EH (cell line): ENCODE measurements at places on chromosomes 11 and 22.

GRCh38 chr11:33689085-33689484 lies 11.5 kb downstream of the C11orf91 start:
- DNase-seq = peak; percentile 44

DNA sequence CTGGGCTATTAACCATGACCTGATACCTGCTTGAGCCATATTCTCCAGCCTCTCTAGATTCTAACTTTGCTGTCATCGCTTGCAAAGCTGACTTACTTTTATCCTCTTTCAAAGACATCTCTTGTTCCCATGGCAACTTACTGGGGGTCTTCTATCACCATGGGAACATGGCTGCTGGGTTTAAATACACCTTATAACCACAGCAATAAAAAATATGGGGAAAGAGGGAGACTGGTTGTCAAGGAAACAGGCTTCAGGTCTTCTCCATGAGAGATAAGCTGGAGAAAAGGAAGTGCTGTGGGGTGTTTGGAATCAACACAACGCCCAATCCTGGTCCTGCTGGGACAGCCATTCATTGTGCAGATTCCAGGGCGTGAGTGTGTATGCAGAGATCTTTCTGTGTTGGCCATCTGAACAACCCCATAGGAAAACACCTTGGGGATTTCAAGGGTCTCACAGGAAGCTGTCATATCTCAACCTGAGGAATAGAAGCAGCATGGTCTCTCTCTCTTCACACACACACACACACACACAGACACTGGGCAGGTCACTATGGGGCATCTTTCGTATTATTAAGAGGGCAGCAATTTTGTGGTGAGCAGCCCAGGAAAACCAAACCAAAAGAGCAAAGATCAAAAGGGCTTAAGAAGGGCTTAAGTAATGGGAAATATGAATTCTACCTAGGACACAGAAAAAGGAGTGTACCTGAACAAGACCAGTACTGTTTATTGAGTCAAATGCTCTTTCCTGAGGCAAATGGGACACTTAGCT lies 344.7 kb upstream of the NCAM1 start:
- no peak for DNase-seq

DNA sequence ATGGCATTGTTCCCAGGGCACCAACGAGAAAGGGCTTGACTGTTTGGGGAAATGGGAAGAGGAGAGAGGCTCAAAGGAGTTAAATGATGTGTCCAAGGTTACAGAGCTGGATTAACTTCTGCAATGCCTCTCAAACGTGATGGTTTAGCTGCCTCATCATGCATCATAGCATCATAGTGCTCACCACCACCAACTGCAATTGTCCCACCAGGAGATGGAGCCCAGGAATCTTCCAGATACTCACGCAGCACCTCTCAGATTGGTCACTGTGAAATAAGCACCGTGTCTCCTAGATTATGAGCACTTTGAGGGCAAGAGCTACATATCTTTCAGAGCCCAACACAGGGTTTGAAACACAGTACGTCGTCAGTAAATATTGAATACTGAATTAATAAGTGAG lies 69.2 kb downstream of the PRSS23 start:
- DNase-seq = no peak

GRCh38 chr11:107590460-107591377 lies at the start of gene ELMOD1:
ELMOD1 (plus strand) TSS chr11:107591147; CDS start chr11:107618190, 27,043 bp downstream.
- peak; percentile 49 for DNase-seq

- DNase-seq = no peak
These were observed 51.7 kb downstream of the MACROD1 start for GRCh38 chr11:64114231-64114630.
